ENCODE measurements at places on chromosomes 3 and 15.

DNA sequence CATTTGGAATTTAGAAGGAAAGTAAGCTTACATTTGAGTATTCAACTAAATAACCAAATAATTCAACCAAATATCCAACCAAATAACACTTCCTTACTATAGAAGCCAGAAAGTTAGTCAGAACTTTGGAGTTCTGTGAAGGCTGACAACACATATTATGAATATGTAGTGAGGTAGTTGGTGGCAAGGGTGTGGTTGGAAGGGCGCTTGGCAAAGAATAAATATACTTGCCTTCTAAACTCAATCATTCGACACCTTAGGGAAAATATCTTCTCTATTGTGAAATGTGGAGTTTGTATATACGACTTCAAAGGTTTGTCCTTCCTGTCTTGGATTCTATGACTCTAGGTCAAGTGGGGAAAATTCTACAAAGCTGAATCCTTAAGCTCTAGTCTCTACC is 111.7 kb upstream of the OSTN start:
- DNase-seq = no peak

- DNase-seq = no peak
Measured at GRCh38 chr3:9290566-9290965, 41.1 kb upstream of the SRGAP3 start.

GRCh38 chr15:101105059-101105891 is 146.6 kb downstream of the CHSY1 start:
- DNase-seq = peak; percentile 4

- no peak for DNase-seq
Measured at GRCh38 chr3:32323604-32324003, 68.0 kb upstream of the CMTM7 start.

DNA sequence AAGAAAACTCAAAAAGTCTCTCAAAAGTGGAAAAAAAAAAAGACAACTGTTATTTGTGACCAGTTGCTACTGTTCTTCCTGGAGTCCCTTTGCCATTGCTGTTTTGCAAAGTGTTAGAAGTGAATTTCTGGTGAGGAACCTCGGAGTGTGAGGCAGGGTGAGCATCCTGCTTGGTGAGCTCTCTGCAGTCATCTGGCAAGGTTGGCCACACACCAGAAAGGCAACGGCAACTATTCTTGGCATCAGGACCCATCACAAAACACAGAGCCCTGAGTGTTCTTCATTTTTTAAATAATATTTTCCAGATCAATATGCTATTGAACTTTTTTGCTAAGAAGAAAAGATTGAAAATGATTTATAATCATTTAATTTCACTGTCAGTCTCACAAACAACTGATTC is 60.7 kb downstream of the CGNL1 start:
- DNase-seq = no peak

GRCh38 chr3:37571269-37571668 is 290.4 kb upstream of the CTDSPL start:
- no peak for DNase-seq

DNA sequence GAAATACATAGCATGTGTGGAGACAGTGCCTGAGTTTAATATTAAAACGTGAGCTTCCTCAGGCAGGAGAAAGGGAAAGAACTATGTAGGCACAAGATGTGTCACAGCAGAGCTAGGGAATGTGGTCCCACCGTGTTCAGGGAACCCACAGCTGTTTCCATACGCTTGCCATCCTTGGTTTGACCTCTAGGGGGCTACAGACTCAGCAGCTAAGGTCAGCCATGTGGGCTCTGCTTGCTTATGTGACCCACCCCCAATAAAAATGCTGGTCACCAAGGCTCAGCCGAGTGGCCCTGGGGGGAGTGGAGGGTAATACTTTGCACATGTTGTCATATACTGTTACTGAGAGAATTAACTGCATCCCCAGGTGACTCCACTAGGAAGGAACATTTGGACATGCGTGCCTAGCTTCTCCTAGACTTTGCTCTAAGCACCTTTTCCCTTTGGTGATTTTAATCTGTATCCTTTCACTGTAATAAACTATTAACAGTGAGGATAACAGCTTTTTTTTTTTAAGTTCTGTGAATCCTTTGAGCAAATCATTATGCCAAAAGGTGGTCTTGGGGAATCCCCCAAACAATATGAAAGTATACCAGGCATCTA is 3.3 kb downstream of the TUBGCP5 start:
- DNase-seq = peak; percentile 61

DNA sequence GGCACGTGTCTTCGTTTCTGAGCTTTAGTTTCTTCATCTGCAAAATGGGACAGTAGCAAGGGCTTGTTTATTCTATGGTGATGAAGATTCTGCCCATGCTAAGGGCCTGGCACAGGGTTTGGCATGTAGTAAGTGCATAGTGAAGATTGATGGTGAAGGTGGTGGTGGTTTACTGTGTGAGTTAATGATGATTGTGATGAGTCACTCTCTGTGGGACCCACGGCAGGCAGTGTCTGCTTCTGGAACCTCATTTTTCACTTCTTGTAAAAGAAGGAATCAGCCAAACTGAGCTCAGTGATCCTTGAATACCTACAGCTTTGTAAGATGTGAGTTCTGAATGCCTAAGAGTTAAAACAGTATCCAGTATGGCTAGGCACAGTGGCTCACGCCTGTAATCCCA is 86.2 kb upstream of the LRTM1 start:
- peak; percentile 10 for DNase-seq

DNA sequence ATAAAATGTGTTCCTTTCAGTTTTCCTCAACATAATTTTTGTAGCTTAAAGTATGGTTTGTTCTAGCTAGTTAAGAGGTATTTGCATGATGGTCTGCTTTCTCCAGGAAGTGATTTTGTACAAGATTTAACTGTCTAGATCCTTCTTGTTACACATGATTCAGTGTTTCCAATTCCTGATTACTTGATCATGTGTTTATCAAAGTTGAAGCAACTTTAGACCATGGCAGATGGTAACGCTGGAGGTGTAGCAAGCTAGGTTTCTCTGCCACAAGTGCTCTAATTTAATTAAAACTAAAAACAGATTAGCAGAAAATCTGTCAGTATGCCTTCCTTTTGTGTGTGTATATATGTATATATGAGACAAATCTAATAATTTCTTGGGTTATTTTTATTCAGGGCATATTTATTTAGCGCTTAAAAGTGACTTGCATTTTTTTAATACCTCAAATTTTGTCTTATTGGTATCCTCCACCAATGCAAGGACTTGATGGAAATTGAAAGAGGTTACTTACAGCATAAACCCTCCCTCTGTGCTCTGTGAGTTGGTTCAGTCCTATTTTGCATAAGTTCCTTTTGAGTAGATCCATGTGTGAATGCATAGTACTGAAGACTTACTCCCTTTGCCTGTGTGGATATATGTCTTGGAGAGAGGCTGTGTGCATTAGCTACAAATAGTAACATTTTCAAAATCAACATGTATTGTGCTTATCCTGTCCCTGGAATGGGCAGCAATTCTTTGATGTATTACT is 157.3 kb upstream of the CGNL1 start:
- peak; percentile 83 for DNase-seq

- DNase-seq = no peak
Measured at GRCh38 chr3:194285850-194286197, 65.3 kb downstream of the CPN2 start.

GRCh38 chr3:16148783-16149182 is 25.7 kb upstream of the GALNT15 start:
- DNase-seq = no peak

- no peak for DNase-seq
Measured at GRCh38 chr3:36538136-36538749, 157.9 kb downstream of the STAC start.

- no peak for DNase-seq
Measured at GRCh38 chr3:49279376-49279775, 2.3 kb upstream of the C3orf62 start.

- no peak for DNase-seq
Measured at GRCh38 chr3:61613666-61614065, 52.3 kb downstream of the PTPRG start.

DNA sequence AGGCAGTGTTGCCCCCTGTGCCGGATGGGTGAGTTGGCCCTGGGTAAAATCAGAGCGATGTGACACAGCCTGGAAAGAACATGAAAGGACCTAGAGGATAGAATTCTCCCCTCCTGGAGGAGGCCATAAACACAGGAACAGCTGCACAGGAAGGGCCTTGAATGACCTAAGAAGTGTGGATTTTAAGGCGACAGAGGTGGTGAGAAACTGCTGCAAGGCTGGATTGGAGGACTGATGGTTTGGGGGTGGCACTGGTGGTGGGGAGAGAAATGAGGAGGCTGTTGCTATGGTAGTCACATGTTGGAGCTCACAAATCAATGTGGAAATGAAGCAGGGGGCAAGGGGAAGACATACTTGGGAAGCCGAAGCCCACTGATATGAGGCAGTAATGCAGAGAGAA is 13.8 kb downstream of the XIRP1 start:
- DNase-seq = no peak

GRCh38 chr3:111412656-111413055 is 129.3 kb upstream of the CD96 start:
- no peak for DNase-seq

- no peak for DNase-seq
Measured at GRCh38 chr3:133835418-133835743, 29.8 kb downstream of the SRPRB start.

GRCh38 chr3:170257145-170257544 is 34.9 kb downstream of the PRKCI start:
- no peak for DNase-seq

DNA sequence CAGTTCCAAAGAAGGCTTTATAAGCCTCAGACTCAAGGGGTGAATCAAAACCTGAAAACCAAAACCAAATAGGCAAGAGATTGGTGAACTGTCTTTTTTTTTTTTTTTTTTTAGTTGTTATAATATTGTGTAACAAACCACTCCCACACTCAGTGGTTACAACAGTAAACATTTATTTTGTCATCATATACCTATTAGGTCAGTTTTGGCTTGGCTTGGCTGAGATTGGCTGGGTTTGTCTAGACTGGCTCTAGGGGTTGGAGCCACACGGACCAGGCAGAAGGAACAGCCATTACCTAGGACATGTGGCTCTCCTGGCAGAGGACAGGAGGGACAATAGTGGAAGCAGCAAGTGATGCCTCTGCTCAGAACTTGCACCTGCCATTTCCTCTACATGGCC is 26.4 kb upstream of the RYR3 start:
- no peak for DNase-seq

DNA sequence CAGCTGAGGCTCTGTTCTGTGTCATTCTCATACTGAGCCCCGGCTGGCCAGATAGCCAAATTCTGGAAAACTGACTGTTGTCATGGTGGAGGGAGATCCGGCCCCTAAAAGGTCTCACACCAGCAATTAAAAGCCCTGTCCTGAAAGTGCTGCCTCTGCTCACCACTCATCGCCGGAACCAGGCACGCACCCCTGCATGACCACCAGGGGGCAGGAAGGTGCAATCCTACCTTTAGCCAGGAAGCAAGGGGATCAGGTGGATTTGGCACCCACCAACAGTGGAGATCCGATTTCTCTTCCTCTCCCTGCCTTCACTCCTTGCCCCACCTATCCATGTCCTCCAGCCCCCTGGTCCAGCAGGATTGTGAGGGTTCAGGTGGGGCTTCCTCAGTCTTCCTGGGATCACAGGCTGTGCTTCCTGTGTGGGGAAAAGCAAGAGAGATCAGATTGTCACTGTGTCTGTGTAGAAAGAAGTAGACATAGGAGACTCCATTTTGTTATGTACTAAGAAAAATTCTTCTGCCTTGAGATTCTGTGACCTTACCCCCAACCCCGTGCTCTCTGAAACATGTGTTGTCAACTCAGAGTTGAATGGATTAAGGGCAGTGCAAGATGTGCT is 16.1 kb upstream of the CACNA2D2 start:
- DNase-seq = peak; percentile 42

DNA sequence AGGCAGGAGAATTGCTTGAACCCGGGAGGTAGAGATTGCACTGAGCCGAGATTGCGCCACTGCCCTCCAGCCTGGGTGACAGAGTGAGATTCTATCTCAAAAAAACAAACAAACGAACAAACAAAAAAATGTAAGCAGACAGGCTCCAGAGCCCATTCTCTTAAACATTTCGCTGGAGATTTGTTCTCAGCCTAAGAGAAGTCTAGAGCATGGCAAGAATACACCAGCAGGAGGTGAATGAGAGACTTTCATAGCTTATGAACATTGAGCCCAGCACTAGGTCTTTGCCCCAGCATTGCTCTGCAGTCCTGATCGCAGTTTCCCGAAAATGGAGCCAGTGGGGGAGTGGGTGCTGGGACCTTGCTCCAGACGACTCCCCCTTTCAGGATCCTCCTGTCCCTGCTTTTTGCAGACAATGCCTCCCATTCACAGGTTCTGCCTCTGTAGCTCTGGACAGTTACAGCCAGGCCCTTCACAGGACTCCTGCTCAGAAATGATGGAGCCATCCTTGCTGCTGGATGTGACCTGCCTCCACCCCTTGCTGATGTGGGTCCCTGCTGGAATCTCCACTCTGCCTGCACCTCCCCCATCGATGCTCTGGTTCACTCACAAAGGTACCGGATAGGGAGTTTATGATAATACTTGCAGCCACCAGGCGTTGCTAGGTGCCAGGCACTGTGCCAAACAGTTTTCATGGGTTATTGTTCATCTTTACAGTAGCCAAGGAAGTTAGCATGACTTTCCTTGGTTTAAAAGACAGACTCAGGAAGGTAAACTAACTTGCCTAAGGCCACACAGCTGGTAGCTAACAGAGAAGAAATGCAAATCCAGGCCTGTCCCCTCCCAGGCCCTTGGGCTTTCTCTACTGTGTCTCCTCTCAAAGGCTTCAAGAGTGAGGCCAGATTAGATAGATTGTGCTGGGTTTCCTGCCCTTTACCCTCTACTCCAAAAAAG is 329.7 kb upstream of the TLE3 start:
- no peak for DNase-seq

- DNase-seq = no peak
Measured at GRCh38 chr3:189517981-189518380, 113.2 kb upstream of the TP63 start.

GRCh38 chr3:47342151-47342550 is 38.7 kb upstream of the PTPN23 start:
- DNase-seq = no peak

DNA sequence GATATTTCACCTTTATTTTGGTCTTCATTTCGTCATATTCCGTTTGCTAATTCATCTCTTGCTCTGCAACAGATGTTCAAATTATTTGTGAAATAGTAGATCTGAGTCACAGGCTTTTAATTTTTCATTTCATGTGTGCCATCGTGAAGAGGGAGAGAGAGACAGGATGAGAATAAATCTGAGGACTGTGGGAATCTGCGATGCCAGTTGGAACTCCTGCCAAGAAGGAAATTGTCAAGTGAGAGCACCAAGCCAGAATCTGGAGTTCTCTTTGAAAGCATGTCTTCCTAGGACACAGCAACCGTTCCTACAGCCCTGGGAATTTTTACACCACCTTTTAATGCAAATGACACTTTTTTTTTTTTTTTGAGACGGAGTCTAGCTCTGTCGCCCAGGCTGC is 48.8 kb downstream of the NSMCE3 start:
- DNase-seq = no peak

DNA sequence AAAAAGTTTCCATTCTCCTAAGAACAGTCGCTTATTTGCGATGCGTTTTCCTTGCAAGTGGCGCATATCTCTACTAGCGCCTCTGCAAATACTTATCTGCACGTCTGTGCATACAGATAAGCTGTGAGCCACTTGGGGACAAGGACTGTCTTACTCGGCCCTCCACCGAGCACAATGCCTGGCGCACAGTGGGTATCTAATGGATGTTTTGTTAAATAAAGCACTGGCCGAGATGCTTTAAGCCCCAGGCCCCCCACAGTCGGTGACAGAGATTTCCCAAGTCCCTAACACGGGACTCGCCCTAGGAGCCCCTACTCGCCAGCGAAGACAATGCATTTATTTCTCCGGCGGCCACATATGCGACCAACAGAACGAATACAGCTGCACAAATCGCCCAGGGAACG is 503 bp downstream of the HLTF start:
- peak; percentile 41 for DNase-seq

- DNase-seq = no peak
Measured at GRCh38 chr3:159082519-159082918, 280.7 kb downstream of the MFSD1 start.

- DNase-seq = no peak
Measured at GRCh38 chr3:118075873-118076272, 958.8 kb downstream of the IGSF11 start.

All from ACHN (cell line).